ENCODE measurements at places on chromosomes 1 and 21. TPM values are rescaled to one million over a fixed set of nuclear protein-coding genes. Genes with fewer than 3 reads are reported as not detected.

DNA sequence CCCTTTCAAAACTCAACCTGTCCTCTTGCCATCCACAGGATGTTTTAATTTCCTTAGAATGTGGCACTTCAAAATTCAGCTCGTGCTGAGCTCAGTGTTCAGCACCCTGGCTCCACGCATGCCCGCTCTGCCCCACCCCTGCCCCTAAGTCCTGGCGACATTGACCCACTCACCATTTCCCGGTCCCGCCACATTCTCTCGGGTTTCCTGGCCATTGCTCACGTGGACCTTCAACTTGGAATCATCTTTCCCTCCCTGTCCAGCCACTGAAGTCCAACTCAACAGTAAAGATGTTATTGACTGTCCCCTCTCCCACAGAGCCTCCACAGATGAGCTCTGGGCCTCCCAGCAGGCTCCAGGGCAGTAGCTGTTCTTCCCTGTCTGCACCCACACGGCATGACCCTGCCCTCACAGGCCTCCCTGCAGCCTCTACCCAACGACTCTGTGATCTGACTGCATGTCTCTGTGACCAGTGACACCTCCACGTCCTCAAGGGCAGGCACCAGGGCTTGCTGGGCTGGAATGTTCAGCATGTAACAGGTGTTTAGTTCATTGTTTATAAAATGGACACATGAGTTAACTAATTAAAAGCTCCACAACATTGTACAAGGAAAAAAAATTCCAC is 53.8 kb downstream of the ITPKB start:
- H3K27ac ChIP-seq, result no peak overlapping the region
- H3K27me3 ChIP-seq, result no peaks in the 10 kb centered on the region
- H3K4me3 ChIP-seq, result no peak overlapping the region
- no peaks in the 10 kb centered on the region for H3K36me3 ChIP-seq

DNA sequence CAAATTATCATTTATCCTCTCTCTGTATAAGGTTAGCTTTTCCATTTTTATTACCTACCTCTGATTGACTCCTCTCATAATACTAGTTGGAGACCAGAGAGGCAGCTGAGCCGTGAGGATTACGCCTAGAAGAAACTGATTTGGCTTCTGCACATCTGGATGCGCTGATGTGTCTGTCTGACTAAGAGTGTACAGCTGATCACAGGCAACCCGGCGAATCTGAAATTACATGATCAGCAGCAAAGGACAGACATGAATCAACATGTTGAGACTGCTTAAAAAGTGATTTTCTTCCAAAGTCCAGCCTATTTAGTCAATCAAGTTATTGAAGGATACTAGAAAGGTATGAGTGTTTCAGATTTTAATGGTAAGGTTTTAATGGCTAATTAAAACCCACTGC is 81.2 kb downstream of the PCSK9 start:
- H3K36me3 ChIP-seq, result peaks cover 35% of the 10 kb centered on the region
- H3K4me1 ChIP-seq, result no peaks in the 10 kb centered on the region
- no peak overlapping the region for H3K27ac ChIP-seq
- H3K27me3 ChIP-seq, result no peaks in the 10 kb centered on the region
- DNase-seq, result no peak
- no peak overlapping the region for H3K4me3 ChIP-seq

FABP3 gene
- total RNA-seq, result 0.49 TPM

CFHR2 gene
- total RNA-seq, result not detected

DNA sequence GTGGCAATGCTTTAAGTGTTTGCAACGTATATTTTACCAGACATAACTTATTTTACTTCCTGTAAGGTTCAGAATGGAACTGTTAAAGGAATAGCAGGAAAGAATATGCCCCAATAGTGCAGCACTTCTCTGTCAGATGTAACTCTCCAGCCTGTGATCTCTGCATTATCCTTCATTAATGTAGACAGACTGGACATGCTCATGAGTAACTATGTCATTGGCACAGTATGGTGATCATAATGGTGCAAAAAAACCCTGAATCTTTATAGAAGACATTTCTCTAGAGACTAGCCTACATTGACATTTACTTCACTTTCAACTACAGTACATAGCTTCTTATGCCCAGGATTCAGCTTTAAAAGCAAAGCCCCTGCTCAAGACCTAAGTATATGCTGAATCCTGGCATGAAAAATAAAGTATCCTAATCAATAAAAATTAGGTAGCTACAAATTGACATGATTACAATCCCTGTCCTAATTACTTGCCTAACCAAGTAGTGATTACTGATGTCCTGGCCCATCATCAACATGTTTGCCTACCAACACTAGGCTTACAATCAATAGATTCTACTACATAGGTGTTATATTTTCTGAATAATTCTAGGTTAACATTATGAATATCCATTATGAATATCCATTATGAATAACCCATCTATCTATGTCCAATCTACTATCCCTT is 13.9 kb downstream of the COX20 start:
- H3K4me3 ChIP-seq, result no peak overlapping the region
- peaks cover 69% of the 10 kb centered on the region for H3K36me3 ChIP-seq
- H3K4me1 ChIP-seq, result no peaks in the 10 kb centered on the region

LIN28A gene
- 0.64 TPM for total RNA-seq

- no peaks in the 10 kb centered on the region for H3K27me3 ChIP-seq
- H3K4me3 ChIP-seq, result no peak overlapping the region
- DNase-seq, result no peak
- no peak overlapping the region for H3K27ac ChIP-seq
These were observed 225.3 kb downstream of the SPATA17 start for GRCh38 chr1:217856342-217857034.

GIPC2 gene
- 0.26 TPM for total RNA-seq

DNA sequence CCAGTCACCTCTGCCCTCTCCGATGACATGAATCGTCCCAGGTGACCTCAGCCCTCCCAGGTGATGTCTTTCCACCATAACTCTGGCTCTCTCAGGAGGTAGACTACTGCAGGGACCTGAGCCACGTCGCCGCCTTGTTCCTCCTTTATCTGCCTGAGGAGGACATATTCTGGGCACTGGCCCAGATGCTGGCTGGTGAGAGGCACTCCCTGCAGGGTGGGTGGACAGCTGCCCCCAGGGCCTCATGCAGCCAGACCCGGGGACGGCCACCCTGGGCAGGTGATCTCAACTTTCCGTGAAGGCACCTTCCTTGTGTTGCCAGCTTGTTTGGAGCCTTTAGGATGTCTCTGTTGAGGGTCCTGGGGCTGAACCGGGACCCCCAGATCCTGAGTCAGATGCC is 13.9 kb upstream of the ZBTB17 start:
- H3K27me3 ChIP-seq, result no peaks in the 10 kb centered on the region
- no peaks in the 10 kb centered on the region for H3K4me1 ChIP-seq
- no peak overlapping the region for H3K4me3 ChIP-seq
- DNase-seq, result no peak
- H3K36me3 ChIP-seq, result no peaks in the 10 kb centered on the region

DNA sequence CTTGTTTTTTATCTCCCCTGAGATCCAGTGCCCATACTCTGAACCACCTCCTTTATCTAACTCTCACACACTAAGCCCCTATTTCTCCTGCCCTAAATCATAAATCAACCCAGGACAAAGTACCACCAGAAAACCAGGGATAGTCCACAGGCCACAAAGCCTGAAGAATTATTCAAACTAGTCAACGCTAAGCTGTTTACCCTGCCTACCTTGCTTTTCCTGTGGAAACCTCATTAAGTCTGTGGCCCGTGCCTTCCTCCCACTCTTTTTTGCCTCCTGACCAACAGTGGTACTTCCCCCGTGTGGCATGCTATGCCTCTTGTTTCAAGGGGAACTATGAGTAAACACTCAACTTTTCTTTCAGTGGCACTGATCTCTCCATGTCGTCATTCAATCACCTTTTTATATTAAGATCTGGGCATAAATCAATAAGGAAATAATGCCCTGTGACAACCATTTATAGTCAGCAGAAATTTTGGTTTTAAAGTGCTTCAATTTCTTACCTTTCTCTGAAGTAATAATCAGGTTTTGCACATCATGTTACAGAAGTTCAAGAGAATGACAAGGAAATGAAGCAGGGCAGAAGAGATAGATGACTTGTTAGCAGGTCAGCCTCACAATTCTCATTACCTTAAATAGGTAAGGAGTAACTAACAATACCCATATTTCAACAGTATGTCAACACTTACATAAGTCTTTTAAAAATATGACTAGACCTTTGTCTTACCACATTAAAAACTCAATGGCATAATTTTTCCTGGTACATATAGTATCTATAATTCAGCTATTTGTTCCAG is 32.1 kb downstream of the EYA3 start:
- no peak overlapping the region for H3K4me3 ChIP-seq
- H3K36me3 ChIP-seq, result peaks cover 4% of the 10 kb centered on the region
- H3K27me3 ChIP-seq, result no peaks in the 10 kb centered on the region
- H3K4me1 ChIP-seq, result no peaks in the 10 kb centered on the region
- H3K27ac ChIP-seq, result no peak overlapping the region
- DNase-seq, result no peak

- no peak for DNase-seq
- H3K4me1 ChIP-seq, result 0 out of 2 replicates have a peak, but pooled peaks cover 5% of the 10 kb centered on the region
- no peaks in the 10 kb centered on the region for H3K27me3 ChIP-seq
- no peak overlapping the region for H3K4me3 ChIP-seq
- no peak overlapping the region for H3K27ac ChIP-seq
These were observed 4.1 kb downstream of the EIF2D start for GRCh38 chr1:206608108-206608698.

- H3K27me3 ChIP-seq, result no peaks in the 10 kb centered on the region
- H3K4me3 ChIP-seq, result no peak overlapping the region
- peaks cover 27% of the 10 kb centered on the region for H3K4me1 ChIP-seq
These were observed 38.0 kb downstream of the NUAK2 start for GRCh38 chr1:205283270-205284147.

- no peak overlapping the region for H3K27ac ChIP-seq
- no peak overlapping the region for H3K4me3 ChIP-seq
- DNase-seq, result no peak
- H3K4me1 ChIP-seq, result no peaks in the 10 kb centered on the region
- no peaks in the 10 kb centered on the region for H3K36me3 ChIP-seq
These were observed 14.8 kb downstream of the LSS start for GRCh38 chr21:46213620-46214286.

DNA sequence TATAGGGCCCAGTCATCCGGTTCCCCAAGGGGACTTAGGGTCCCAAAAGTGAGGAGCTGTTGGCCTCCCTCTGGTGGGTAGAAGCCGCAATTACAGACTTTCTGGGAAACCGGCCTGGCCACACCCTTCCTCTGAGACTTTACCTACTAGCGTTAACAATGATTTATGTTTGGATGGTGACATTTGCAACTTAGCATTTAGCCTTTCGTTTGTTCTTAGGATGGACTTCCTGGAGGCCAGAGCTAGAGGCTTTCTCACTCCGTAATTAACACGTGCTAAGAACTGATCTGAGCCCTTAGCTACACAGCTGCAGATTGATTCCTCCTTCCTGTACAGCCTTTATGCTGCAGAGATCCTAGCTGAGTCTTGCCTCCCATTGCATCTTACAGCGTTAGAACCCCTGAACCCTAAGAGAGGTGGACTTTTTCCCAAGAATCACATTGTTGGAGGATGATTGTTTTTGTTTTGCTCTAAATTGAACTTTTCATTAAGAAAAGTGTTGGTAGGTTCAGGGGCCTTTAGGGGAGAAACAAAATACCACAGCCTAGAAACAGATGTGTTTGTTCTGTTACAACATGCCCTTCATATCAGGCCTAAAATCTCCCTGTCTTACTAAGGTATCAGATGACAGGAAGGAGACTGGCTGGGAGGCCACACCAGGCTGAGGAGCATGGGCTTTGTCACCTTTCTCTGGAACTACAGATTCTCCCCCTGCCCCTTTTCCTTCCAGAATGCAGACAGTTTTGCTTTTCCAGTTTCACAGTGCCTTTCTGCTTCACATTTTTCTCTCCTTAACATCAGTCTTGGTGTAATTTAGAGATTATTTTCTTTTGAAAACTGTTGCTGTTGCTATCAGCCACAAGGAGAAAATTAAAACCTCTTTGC is 1.9 kb downstream of the S100A11 start:
- peak overlapping the region; percentile 98 for H3K4me3 ChIP-seq
- peaks cover 27% of the 10 kb centered on the region for H3K36me3 ChIP-seq
- no peaks in the 10 kb centered on the region for H3K27me3 ChIP-seq
- peak overlapping the region; percentile 99 for H3K27ac ChIP-seq
- peaks cover 22% of the 10 kb centered on the region for H3K4me1 ChIP-seq
- DNase-seq, result peak; percentile 61

ATP6V1G3 gene
- total RNA-seq, result not detected
